ENCODE measurements at places on chromosomes 5 and 9.
A peak's percentile ranks its signal among the peaks of the same experiment; 100 is the strongest.

GRCh38 chr9:89023740-89024139 is 32.5 kb downstream of the S1PR3 start:
- DNase-seq = no peak

DNA sequence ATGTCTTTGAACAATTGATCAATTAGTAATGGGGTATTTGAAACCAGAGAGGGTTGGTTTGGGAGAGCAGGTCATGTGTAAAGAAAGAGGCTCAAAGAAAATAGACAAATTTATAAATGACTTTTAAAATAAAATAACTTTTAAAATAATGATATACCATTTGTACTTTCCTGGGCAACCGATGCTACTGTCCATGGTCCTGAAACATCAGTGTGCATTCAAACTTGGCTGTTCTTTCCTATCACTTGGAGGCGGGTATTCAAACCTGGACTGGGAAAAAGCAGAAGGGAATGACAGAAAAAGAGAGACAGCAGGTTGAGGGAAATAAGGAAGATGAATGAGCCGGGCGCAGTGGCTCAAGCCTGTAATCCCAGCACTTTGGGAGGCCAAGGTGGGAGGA is 1446.4 kb upstream of the WWC1 start:
- no peak for DNase-seq

DNA sequence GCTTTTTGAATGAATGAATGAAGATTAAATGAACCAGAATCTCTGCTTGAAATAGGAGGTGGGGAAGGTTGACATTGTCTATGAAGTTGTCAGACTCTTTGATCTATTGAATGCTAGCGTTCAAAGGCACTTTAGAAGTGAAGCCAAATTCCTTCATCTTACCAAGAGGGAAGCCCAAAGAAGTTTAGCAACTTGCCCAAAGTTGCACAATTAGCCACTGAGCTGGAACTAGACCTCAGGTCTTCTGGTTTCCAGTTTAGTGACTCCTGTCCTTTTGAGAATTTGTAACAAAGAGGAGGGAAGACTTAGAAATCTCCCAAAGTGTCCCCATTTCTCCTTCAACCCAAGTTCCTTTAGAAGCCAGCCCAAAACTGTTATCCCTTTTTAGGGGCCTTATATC is 20.7 kb upstream of the SLC1A3 start:
- no peak for DNase-seq

DNA sequence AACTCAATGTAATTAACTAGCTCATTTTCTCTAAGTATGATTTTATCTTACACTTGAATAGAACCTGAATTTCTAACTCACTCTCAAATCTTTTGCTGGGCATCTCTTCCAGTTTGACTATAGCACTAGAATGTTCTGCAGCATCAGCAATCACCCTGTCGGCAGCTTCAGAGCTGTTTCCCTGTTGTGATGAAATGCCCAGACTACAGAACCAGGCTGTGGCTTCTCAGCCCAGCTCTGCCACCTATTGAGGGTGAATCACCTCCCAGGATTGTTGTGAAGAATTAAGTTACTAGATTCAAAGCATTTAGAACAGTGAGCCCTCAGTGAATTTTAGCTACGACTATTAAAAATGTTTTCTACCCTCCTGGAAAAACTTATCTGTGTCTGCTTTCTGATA is 90.4 kb upstream of the ANKRD55 start:
- no peak for DNase-seq

DNA sequence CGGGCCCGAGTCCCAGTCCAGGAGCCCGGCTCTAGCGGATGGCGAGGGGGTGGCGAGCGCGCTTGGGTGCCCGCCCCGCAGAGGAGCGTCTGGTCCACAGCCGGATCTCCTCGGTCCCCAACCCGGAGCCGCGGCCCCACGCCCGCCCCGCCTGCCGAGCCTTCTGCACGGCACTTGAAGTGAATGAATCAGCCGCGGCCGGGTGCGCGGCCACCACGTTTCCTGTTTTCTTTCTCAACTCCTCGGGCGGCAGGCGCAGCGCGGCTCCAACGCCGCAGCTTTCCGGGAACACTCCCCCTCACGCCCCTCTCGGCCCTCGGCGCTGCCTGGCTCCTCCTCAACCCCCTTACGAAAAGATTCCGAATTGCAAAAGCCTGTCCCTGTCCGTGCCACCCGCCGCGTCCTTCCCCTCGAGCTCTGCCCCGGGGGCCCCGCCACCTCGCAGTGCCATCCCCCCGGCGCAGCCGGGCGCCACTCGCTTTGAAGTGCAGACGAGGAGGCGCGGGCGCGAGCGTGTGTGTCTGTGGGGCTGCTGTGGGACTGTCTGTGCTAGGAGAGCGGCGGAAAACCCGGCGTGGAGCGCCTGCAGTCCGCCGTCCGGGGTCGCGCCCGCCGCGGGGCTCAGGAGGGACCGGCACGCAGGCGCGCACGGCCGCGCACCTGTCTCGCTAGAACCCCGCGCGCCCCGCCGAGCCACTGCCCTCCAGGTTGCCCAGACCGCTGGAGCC is 456.6 kb downstream of the RAB3C start:
- peak; percentile 69 for DNase-seq
